Activated naive CD8-positive, alpha-beta T cell treated with anti-CD3 and anti-CD28 coated beads for 36 hours (primary cell): ENCODE measurements at places on chromosomes 6 and 20. TPM values are rescaled to one million over a fixed set of nuclear protein-coding genes. Genes with fewer than 3 reads are reported as not detected.

The VWA7 gene
- 1.6 TPM for total RNA-seq

The MED20 gene
- total RNA-seq = 22.3 TPM

- no peaks in the 10 kb centered on the region for H3K27me3 ChIP-seq
- H3K4me1 ChIP-seq = peaks cover 20% of the 10 kb centered on the region
- no peak overlapping the region for H3K27ac ChIP-seq
Observed at GRCh38 chr6:139311831-139312230, 20.0 kb upstream of the TXLNB start.

DNA sequence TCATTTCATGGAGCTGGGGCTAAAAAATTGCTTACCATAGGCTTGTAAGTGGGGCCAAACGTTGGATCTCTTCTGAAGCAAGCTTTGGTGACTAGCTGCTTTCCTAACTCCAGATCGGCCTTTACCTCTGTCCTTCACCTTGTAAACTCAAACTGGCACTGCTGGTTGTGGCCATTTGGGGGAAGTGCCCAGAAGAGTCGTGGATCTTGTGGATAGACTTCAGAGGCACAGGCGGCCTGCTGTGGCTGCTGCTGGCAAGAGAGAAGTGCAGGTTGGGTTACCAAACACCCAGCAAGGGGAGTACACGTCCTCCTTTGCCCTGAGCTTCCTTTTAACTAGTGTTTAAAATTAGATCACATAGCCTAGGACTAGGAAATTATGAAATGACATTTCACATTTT lies 36.8 kb upstream of the KLHL31 start:
- H3K27me3 ChIP-seq = no peaks in the 10 kb centered on the region
- peaks cover 9% of the 10 kb centered on the region for H3K4me1 ChIP-seq
- DNase-seq = no peak

DNA sequence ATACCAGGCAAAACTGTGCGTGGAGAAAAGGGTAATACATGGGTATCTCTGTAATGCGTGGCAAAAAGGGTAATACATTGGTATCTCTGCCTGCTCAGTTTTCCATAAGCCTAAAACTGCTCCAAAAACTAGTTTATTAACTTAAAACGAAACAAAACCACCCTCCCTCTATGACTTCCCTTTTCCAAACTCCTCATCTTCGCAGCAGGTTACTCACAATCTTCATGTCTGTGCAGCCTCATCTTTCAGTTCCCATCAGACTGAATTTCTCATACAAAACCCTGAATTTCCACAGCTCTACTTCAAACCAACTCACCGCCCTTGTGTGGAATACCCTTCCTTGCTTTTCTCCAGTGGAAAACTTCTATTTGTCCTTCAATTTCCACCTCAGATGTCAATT lies 199.4 kb downstream of the PHACTR1 start:
- H3K36me3 ChIP-seq = no peaks in the 10 kb centered on the region
- H3K4me1 ChIP-seq = no peaks in the 10 kb centered on the region

DNA sequence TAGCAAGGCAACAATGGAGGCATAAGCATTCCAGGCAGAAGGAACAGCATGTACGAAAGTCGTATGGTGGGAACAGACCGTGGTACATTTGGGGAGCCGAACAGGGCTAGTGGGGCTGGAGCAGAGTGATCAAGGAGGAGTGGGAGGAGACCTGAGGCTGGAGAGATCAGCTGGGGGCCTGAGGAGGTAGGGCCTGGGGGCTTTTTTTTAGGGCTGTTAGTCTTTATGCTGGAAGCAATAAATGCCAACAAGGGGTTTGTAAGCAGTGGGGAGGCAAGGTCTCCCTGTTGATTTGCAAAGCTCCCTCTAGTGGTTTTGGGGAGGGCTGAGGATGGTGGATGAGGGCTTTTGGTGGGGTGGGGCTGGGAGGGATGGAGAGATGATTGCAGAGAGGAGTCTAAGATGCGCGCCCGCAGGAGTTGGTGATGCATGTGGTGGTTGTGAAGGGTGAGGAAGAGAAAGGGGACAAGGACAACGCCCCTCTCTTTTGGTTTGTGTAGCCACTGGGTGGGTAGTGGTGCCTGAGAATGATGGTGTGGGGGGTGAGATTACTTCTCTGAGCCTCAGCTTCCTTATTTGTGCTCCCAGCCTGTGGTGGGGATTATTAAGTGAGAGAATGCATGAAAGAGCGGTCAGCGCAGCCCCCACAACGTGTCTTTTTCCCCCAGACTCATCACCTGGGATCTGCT lies 74.1 kb upstream of the TOX2 start:
- peaks cover 18% of the 10 kb centered on the region for H3K27me3 ChIP-seq
- no peak overlapping the region for H3K4me3 ChIP-seq
- no peaks in the 10 kb centered on the region for H3K36me3 ChIP-seq
- DNase-seq = peak; percentile 29

- no peak for DNase-seq
- H3K4me3 ChIP-seq = no peak overlapping the region
- H3K4me1 ChIP-seq = peaks cover 53% of the 10 kb centered on the region
- H3K36me3 ChIP-seq = peaks cover 19% of the 10 kb centered on the region
Observed at GRCh38 chr6:129488313-129488712, 221.7 kb downstream of the ARHGAP18 start.

GRCh38 chr6:62262283-62262682 lies 23.7 kb downstream of the KHDRBS2 start:
- H3K4me1 ChIP-seq = no peaks in the 10 kb centered on the region
- no peaks in the 10 kb centered on the region for H3K27me3 ChIP-seq
- no peak overlapping the region for H3K4me3 ChIP-seq
- DNase-seq = no peak

- H3K27ac ChIP-seq = peak overlapping the region; percentile 70
- H3K27me3 ChIP-seq = no peaks in the 10 kb centered on the region
- H3K4me3 ChIP-seq = peak overlapping the region; percentile 58
- H3K4me1 ChIP-seq = peaks cover 73% of the 10 kb centered on the region
- DNase-seq = no peak
- peaks cover 69% of the 10 kb centered on the region for H3K36me3 ChIP-seq
Observed at GRCh38 chr6:159036673-159037072, 8.1 kb downstream of the TAGAP start.

DNA sequence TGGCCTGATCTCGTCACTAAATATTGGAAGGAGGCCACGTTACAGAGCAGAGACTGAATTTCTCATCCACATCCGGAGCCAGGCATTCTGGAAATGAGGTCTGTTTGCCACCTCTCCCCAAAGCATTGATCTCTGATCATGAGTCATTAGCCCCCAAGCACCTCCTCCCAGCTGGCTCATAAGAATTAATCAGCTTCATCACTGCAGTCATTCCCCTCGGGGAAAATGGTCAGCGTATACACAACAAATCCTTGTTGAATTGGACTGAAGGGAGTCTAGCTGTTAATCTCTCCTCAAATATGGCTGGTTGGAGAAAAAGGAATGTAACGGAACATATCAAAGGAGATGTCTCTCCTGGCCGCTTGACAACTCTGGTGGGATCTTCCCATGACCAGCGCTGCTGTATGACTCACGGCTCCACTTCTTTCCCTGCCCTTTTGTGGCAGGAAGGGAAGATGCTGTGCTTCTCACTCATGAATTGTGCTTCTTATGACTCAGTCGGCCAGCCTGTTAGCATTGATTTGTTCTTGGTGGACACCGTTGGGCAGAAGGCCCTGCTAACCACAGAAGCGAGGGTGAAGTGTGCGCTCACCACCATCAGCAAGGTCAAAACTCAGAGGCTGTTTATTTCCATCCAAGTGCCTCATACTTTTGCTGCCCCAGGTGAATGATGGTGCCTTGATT lies 76.7 kb downstream of the RNF182 start:
- no peak overlapping the region for H3K27ac ChIP-seq
- H3K4me1 ChIP-seq = no peaks in the 10 kb centered on the region
- H3K4me3 ChIP-seq = no peak overlapping the region
- no peaks in the 10 kb centered on the region for H3K36me3 ChIP-seq
- peaks cover 11% of the 10 kb centered on the region for H3K27me3 ChIP-seq
- DNase-seq = no peak

DNA sequence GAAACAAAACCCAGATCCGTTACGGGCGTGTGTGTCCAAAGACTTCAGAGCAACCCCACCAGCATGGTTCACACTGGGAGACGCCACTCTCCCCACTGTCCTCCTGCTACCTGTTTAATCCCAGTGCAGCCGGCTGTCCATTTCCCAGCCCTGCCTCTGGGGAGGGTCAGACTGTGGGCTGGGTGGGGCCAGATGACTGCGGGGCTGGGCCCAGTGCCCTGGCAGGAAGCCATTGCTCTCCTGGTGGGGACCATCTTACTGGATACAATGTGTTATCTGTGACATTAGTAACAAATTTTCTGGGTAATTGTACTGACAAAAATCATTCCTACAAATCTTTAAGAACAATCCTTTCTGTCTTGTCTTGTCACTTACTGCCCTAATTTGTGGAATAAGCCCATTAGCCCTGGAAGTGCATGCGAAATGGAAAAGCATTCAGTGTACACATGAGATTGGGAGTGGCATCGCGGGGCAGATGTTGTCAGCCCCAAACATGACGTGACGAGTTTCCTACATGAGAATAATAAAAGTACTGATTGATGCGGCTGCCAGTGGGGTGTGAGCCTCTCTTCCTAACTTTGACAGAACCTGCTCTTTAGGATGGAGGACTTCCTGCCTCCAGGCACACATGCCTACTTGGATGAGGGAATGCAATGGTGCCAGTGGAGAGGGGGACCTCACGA lies 37.9 kb upstream of the PCMTD2 start:
- H3K4me3 ChIP-seq = no peak overlapping the region
- no peak overlapping the region for H3K27ac ChIP-seq
- peaks cover 11% of the 10 kb centered on the region for H3K4me1 ChIP-seq

- DNase-seq = no peak
- H3K4me3 ChIP-seq = no peak overlapping the region
- H3K27ac ChIP-seq = no peak overlapping the region
- H3K36me3 ChIP-seq = no peaks in the 10 kb centered on the region
- H3K4me1 ChIP-seq = peaks cover 5% of the 10 kb centered on the region
Observed at GRCh38 chr6:6930223-6930880, 177.4 kb upstream of the RREB1 start.
